ENCODE measurements at places on chromosomes 2 and 18.

- DNase-seq, result no peak
These were observed 49.1 kb upstream of the MYCN start for GRCh38 chr2:15890936-15891905.

- no peak for DNase-seq
These were observed 159.9 kb downstream of the CTIF start for GRCh38 chr18:48698707-48699106.

GRCh38 chr2:217990791-217991465 is 11.9 kb downstream of the TNS1 start:
- DNase-seq, result no peak

- DNase-seq, result no peak
These were observed 109.5 kb downstream of the GRB14 start for GRCh38 chr2:164511738-164512137.

DNA sequence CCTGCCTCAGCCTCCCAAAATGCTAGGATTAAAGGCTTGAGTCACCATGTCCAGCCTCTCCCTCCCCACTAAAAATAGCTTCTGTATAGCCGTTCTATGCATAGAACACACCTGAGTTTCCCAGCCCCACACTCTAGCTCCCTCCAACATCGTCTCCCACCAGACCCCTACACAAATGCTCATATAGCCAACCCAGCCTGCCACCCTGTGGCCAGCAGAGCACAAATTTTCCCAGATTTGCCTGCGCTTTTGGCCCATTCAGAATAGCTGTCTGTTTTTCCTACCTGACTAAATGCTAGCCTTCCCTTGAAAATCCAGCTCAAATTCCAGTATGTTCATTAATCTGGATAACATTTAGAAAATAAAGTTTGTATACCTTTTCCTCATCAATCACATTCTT is 22.8 kb downstream of the TRABD2A start:
- no peak for DNase-seq
